Bronchial epithelial cell (primary cell): ENCODE measurements at places on chromosomes 6 and 20. TPM values are rescaled to one million over a fixed set of nuclear protein-coding genes. Genes with fewer than 3 reads are reported as not detected.
A peak's percentile ranks its signal among the peaks of the same experiment; 100 is the strongest.

- DNase-seq: peak; percentile 13
These were observed 6.4 kb downstream of the FAM83D start for GRCh38 chr20:38932457-38933120.

The MYLK2 gene
- total RNA-seq: not detected in 2 replicates

The RFX6 gene
- not detected in 2 replicates for total RNA-seq

GRCh38 chr20:19757487-19758132 lies 448 bp upstream of the RIN2 start:
- peak; percentile 83 for DNase-seq

GRCh38 chr20:62301773-62302340 lies 940 bp upstream of the ADRM1 start:
- peak; percentile 85 for DNase-seq

The RBBP9 gene
- total RNA-seq: 12.0 and 18.2 TPM in 2 replicates

The WDR27 gene
- 16.8 and 21.8 TPM in 2 replicates for total RNA-seq

The EYS gene
- 0.26 and 0.53 TPM in 2 replicates for total RNA-seq

DNA sequence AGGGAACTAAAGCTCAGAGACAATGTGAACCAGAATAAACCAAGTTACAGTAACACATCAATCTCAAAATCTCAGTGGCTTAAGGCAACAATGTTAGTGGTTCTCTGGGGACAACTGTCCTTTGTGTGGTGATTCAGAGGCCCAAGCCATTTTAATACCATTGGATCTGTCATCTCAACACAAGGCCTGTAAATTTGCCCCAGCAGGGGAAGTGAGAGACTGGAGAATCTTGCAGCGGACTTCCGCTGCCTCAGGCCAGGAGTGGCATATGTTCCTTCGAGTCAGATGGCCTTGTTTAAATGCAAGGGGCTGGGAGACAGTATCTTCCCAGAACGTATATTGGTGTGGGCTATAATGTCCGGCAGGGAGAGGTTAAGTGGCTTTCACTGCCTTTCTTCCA lies 126.0 kb downstream of the CD83 start:
- DNase-seq: no peak

The MRAP2 gene
- 0.13 and 0.26 TPM in 2 replicates for total RNA-seq
